ENCODE measurements at places on chromosomes 5 and 9.

DNA sequence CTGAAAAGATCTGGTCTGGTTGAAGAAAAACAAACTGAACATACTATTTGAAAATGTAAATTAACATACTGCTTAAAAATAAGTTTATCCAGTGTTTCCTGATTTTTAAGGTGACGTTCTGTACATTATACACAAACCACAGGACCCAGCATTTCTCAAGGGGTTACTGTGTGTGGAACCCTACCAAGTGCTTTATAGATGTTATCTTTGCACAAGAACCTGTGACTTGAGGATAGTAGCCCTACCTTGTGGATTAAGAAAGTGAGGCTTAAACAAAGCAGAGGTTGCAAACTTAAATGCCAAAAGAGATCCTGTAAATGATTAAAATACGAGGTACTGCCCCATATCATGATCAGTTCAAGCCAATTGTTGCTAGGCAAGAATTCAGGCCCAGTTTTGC is 4.7 kb downstream of the KLF9 start:
- no peak for DNase-seq

GRCh38 chr5:38497946-38498345 is 58.5 kb downstream of the LIFR start:
- DNase-seq = no peak

- no peak for DNase-seq
These were observed 176.4 kb upstream of the PITX1 start for GRCh38 chr5:135210286-135211055.

DNA sequence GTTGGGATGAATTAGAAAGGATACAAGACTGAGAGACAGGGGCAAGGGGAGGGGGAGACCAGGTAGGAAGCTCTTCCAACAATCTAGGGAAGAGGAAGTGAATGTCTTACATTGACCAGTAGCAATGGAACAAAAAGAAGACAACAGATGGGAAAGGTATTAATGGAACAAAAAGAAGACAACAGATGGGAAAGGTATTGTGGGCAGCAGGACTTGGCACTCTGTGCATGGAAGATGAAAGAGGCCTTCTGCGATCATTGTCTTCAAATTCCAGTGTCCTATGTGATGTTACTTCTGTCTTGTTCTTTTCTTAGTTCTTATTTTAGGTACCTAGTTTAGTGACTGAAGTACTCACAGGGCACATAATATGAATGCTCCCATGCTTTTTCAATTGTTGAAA is 161.8 kb downstream of the PALM2AKAP2 start:
- no peak for DNase-seq

GRCh38 chr5:149141224-149141956 is at the start of gene ABLIM3:
Gene ABLIM3, plus strand, starts transcription at chr5:149141493. Its CDS starts 603 bp downstream, at chr5:149142096.
- DNase-seq = peak; percentile 22

GRCh38 chr5:158051036-158051435 is 192.1 kb upstream of the CLINT1 start:
- DNase-seq = no peak

DNA sequence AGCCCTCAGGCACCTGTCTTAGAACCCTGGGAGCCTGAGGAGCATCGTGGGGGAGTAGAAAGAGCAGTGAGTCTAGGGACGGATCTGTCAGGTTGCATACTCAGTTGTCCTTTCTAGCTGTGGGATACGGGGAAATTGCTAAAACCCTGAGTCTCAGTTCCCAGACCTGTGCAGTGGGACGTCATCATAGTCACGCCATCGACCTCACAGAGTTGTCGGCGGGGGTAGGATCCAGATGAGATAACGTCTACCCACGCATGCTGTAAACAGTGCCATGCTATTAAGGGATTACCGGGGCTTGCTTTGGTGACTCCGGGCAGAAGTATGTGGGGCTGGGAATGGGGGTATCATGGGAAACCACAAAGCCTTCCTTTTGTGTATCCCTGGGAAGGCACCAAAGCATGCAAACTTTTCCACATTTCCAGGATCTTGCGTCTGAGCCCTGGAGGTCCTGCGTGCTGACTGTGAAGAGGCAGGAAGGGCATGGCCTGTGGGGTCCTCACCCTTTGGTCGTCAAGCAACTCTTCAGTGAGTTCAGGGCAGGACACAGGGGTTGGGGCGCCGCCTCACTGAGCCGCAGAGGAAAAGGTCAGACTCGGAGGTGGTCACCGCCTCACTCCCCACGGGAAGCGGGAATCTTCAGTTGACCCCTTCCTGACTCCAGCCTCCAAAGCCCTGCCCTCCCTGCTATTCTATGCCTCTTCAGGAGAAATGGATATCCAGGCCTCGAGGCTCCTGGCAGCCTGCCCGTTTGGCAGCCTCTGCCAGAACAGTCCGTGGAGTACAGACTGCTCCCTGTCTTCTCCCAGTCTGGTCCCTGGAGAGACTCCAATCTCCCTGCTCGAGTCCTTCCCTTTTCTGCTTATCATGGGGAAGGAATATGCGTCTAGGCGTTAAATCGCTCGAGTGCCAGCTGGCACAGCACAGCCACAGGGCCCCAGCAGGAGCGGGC is 186.8 kb upstream of the KLF9 start:
- no peak for DNase-seq

- no peak for DNase-seq
These were observed 536 bp downstream of the PCDHAC1 start for GRCh38 chr5:140926443-140927227.

GRCh38 chr9:120393386-120394057 is 186.4 kb downstream of the CDK5RAP2 start:
- DNase-seq = peak; percentile 9

DNA sequence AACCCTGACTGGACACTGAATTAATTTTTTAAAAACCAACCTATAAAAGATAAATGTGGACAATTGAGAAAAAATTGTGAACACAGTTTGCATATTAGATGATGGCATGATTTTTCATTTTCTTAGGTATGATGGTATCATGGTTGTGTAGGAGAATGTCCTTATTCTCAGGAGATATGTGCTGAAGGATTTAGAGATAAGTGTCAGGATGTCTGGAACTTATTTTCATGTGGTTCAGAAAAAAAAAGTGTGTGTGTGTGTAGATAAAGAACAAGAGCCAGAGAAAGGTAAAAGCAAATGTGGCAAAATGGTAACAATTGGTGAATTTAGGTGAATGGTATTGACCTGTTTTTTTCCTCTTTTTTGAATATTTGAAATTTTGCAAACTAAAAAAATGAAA is 4.0 kb downstream of the GNPDA1 start:
- DNase-seq = no peak

DNA sequence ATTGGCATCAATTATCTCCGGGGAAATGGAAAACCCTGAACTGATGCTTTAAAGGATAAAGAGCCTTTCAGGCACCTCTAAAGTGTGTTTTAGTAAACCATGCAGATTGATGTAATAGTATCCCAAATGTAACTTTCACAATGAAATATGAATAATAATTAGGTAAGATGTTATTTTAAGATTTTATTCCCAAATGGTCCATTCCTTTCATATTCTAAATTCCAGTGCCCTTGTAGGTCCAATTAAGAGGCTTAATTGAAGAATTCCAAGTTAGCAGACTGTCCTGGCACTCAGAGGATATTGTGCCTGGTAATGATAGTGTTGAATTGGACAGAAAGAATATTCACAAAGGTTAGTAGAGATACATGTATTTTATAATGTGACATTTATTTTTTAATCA is 352.5 kb upstream of the NUDT12 start:
- no peak for DNase-seq

- DNase-seq = no peak
These were observed 27.4 kb upstream of the GCNT1 start for GRCh38 chr9:76431601-76432000.

DNA sequence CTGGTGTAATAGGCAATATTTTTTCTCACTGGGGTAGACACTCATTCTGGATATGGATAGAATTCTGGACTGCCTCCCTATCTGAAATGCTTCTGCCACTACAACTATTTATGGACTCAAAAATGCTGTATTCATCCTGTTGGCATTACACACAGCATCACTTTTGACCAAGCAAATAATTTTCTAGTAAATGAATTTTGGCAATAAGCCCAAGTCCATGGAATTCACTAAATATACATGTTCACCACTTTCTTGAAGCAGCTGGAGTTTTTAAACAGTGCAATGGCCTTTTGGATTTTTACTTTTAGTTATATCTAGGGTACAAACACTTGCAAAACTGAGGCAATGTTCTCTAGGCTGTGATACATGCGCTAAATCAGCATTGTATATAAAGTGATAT is 724.9 kb upstream of the EDIL3 start:
- no peak for DNase-seq

GRCh38 chr5:33933723-33934169 is 2.4 kb upstream of the RXFP3 start:
- no peak for DNase-seq

- DNase-seq = no peak
These were observed 213.3 kb downstream of the CDK5RAP2 start for GRCh38 chr9:120366644-120367019.

- DNase-seq = no peak
These were observed 97.0 kb downstream of the MEF2C start for GRCh38 chr5:88785746-88786565.

DNA sequence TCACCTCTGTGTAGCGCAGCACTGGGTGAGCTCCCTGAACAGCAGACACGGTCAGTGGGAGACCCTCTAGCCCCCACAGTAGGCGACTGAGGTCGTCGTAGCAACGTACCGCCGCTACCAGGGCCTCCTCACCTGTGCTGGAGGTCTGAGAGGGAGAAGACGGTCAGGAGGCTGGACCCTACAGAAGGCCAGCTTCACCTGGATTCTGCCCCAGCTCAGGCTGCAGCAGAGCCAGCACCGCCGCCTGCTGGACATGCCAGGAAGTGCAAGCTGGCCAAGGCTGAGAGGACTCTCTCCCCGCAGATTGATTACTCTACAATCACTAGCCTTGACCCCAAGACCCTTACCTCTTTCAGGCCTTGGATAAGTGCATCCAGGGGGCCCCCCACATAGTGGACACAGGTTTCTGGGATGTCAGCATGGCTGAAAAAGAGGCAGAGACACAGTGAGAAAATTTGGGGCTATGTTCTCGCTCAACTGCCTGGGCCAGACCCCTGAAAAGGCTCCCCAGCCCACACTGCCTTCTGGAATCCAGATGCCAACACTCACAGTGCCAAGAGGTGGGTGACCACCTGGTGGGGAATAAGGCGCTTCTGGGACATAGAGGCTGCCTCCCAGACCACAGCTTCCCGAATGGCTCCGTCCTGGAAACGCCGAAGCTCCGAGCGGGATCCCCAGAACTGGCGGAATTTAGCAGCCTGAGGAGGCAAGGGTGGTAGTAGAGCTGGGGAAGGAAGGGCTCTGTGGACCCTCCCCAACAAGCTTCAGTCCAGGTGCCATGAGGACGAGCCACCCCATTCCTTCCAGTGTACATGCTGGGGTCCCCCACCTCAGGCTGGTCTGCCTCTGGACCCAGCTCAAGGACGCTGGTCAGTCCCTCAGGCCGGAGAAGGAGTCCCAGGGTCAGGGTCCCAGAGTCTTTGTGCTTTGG is 6.9 kb downstream of the NOL6 start:
- DNase-seq = peak; percentile 47

GRCh38 chr5:145660897-145661640 is 174.1 kb downstream of the PRELID2 start:
- no peak for DNase-seq

GRCh38 chr9:126671381-126671831 is 57.7 kb downstream of the LMX1B start:
- no peak for DNase-seq

DNA sequence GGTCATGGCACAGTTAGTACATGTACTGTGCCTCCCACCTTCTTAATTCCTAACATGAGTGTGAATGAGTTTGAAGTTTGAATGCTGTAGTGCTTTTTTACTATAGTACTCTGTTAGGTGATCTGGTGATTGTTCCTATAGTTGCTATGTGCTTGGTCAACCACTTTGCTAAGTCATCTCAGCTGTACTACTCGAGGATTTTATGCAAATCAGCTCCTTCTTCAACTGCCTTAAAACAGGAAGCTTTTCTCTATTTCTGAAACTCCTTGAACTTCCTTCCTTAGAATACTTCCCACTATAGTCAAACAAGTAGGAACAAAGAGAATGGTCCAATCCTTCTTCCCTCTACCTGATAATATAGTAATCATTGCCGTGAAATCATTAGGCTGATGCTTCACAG is 219.6 kb downstream of the CTNND2 start:
- no peak for DNase-seq

DNA sequence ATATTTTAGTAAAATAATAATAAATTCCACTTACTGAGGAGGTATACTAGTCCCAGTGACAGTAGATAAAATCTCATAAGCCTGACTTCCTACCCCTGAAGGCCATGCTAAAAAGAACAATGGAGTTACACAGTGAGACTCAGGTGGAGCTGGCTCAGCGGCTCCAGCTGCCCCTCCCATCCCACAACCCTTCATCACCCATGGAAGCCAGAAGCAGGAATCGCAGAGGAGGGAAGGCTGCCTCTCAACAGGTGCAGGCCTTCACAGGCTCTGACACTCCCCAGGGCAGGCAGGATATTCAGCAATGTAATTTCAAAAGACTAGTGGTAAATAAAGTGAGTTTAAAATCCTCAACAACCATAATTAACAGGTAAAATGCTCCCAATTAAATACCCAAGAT is 67.5 kb downstream of the FANCC start:
- DNase-seq = no peak

DNA sequence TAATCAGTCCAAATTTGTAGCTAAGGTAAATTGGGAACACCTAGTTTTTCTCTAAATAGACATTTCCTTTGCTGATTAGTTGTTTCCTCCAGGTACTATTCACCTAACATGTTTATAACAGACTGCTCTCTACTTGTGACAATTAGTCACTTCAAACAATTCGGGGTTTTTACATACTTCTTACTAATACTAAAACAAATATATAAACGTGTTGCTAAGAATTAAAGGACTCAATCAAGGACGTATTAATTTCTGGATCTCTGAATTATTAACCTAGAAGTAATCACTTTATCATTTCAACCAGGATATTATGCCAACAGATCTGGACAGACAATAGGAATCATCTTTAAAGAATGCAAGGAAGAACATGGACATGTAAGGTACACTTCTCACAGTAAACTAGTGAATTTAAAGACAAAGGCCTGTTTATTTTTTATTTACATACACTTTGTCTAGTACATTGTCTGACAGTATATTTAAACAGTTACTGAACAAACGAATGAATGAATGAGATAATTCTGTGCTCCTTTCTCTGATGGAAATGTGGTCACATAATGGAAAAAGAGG is 22.3 kb downstream of the PJA2 start:
- no peak for DNase-seq

GRCh38 chr5:138528208-138528607 is 14.8 kb downstream of the ETF1 start:
- no peak for DNase-seq

DNA sequence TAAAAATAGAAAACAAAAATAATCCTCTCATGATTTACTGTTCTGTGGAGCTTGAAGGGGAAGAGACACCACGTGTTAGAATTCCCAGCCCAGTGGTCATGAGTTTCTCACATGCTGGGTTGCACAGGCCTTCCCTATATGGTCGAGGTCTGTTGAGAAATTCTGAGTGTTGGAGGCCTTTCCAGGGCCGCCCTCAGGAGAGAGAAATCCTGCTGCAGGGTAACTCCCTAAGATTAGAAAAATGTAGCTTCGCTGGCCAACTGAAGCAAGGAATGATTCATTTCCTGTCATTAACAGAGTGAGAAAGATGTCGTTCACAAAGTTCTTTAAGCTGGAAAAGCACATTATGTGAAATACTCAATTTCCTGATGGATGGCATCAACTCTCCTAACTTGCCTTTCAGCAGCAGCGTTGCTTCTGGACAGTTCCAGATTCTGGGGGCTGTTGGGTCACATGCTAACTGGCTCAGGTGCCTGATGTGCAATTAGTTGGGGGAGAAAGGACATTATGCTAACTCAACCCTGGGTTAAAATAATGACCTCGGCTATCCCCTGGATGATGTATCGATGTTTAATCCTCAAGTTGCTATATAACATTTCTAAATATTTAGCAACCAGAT is 104.8 kb upstream of the CD180 start:
- no peak for DNase-seq

Measured in stimulated activated CD8-positive, alpha-beta memory T cell treated with anti-CD3 and anti-CD28 coated beads, Interleukin-7, amount 100 ng/mL, for 48 hours (primary cell).